ENCODE measurements at places on chromosomes 7 and 10.

GRCh38 chr7:25060487-25061055, 64.5 kb downstream of the CYCS start:
- DNase-seq = no peak

- no peak for DNase-seq
These were observed 40.2 kb upstream of the TUBB8 start for GRCh38 chr10:89248-89647.

DNA sequence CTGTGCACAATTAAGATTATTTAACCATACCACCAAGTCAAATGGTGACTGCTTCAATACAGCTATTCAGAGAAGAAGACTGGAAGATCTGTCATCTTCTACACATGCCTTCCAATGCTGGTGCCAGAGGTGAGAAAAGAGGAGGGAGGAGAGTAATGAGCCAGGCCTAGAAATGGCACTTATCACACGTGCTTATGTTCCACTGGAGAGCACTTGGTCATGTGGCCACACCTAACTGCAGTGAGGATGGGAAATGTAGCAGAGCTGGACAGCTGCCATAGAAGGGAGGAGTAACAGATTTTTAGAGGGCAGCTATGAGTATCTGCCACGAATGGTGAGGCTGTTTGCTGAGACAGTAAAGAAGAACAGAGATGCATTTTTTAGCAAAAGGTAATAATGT, 77.1 kb downstream of the MPLKIP start:
- DNase-seq = no peak

DNA sequence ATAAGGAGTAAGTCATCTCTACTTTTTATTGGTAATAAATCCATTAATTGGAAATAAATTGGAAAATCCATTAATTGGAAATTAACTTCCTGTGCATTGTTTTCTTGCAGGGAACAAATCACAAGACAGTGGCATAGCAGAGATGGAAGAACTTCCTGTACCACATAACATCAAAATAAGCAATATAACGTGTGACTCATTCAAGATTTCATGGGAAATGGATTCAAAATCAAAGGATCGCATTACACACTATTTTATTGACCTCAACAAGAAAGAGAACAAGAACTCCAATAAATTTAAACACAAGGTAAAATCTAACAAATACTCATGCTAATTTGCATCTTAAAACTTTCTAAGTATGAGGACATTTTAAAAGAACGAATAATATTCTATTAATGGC, 57.8 kb downstream of the PHYHIPL start:
- DNase-seq = no peak

DNA sequence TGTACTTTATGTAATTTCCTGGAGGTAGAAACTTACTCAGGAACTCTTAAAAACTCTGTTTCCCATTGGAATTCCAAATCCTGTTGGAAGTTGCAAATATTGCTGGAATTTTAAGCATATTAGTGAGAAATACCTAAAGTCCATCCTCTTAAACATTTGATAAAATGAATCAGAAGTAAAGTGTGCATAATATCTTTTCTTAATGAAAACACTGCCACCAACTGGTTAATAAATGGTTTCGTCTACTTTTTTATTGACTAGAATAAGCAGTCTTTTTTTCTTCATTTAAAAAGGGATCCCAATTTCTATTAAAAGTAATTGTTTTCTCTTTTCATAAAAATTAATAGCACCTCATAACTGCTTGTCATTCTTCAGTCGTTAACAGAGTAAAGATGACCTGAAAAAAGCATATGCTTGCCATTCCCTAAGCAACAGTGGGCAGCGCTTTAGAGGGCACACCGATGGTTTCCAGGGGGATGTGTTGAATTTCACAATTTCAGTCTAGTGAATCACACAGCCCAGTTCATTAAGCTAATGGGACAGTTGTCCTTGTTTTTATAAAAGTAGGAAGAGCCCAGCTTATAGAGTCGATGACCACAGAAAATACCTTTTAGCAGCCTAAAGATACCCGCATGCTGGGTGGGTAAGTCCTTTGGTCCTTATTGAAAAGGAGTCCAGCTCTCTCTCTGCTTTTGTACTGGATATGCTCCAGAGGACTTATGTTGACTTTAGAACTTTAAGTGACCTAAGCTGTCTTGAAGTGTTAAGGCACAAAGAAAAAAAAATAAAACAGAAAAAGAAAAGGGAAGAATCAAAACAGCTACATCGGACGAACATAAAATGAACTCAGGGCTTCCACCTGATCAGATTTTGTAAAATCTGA, 28.5 kb downstream of the NPS start:
- DNase-seq = no peak

- DNase-seq = no peak
These were observed 127.7 kb downstream of the JAZF1 start for GRCh38 chr7:28052933-28053332.

Measured in CD4-positive, alpha-beta T cell treated with Interleukin-15 for 1 hour (primary cell).